ENCODE measurements at places on chromosomes 11 and 22. TPM values are rescaled to one million over a fixed set of nuclear protein-coding genes. Genes with fewer than 3 reads are reported as not detected.
A peak's percentile ranks its signal among the peaks of the same experiment; 100 is the strongest.

Gene TTC28
- 40.2 TPM for total RNA-seq

Gene SCGB1D2
- not detected for total RNA-seq

DNA sequence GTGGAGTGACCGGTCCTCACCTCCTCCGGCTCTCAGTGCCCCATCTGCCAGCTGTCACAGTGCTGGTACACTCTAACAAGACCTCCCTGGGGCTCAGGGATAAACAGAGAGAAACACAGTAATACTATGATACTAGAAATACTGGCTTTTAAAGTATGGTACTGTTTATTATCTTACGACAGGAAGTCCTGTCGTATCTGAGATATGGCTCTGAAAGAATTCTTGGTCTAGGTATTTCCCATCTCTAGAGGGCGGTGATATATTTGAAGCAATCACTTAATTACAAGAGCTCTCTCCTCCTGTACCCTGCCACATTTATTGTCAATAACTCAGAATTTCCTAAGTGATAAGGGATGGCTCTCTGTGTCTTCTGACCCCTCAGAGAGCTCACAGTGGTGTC is 119.1 kb downstream of the RRM1 start:
- no peak for DNase-seq

Gene DGCR6
- total RNA-seq: 5.9 TPM

GRCh38 chr22:44180706-44181032 is at the start of gene PARVG:
TSS of gene PARVG (plus strand) at chr22:44180925. CDS start at chr22:44183330, 2,405 bp downstream.
- no peak for DNase-seq

DNA sequence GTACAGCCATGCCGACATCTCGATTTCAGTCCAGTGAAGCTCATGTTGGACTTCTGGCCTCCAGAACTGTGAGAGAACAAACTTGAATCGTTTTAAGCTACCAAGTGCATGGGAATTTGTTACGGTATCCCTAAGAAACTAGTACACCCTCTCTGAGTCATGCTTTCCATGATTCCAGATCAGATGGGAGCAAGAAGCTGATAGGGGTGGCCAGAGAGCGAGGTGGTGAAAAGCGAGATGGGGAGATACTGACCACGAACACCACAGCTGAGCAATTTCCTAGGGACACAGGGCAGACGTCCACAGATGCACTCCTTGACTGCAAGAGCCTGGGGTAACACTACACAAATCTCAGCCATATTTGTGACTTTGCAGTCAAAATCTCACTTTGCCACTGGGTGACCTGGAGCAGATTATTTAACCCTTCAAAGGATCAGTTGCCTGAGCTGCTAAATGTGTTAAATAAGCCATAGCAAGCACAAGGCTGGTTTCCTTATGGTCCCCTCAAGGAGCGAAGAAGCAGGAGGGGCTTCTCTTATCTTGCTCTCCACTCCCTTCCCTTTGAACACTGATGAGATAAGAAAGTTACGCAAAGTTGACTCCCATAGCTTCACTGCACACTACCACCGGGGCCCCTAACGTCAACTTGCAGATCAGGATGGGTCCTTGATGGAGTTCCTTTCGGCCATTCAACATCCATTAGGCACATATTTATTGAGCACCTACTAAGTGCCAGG is 22.6 kb upstream of the RCN1 start:
- no peak for DNase-seq

DNA sequence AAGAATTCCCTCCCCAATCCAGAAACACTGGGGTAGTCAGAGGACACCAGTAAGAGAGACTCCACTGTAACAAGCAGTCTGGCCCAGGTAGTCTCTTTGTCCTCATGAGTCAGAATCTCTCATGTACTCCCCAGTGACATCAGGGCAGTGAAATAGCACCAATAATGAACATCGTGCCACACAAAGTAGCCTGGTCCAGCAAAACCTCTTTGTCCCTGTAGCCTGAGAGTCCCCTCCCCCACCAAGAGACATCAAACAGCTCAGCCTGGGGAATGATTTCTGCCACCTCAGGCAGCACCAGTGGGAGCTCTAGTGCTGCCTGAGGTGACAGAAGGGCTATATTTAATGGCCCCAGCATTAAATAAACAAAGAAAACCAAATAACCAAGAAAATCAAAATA is 88.1 kb downstream of the SBF2 start:
- no peak for DNase-seq

DNA sequence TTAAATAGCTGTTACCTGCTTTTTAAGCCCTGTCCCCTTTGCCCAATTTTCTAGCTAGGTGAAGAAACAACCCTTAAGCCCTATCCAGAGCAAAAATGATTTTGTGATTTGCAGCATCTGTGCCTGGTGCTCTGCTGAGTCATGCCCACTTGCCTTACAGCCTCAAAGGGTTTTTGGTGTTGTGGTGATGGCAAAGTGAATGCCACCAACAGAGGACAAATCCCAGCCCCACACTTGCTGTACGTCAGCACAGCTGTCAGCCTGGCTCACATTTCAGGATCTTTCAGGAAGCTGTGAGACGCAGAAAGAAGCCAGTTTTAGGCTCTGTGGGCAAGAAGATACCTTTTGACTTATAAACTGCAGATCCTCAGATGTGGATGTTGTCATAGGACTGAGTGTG is 401.7 kb downstream of the TENM4 start:
- DNase-seq: no peak

- DNase-seq: no peak
Observed at GRCh38 chr11:17793642-17794170, 59.1 kb downstream of the KCNC1 start.

GRCh38 chr22:31344578-31345330 is 1.4 kb downstream of the PATZ1 start:
- DNase-seq: peak; percentile 62

Gene APOL2
- 112 TPM for total RNA-seq

GRCh38 chr11:12329169-12329568 is 48.2 kb upstream of the PARVA start:
- DNase-seq: no peak

Gene PPFIBP2
- 56.1 TPM for total RNA-seq

GRCh38 chr11:94832604-94833235 is 64.6 kb downstream of the AMOTL1 start:
- DNase-seq: no peak

Gene PLA2G3
- total RNA-seq: not detected

DNA sequence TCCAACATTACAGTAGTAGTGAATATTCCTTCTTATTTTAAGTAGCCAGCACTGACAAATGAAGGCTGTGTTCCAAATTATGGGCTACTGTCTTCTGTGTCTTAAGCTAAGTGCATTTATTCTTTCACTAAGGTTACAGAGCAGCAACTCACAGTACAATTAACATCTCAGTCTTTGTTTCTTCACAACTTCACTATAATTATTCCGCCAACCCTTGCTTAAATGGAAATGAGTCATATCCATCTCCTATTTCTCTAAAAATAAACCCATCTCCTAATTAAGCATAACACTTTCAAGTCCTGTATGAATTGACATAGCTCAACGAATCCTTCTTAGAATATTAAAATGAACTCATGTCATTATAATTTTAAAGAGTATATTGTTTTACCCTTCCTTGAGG is 6.7 kb downstream of the ETS1 start:
- no peak for DNase-seq

All from breast epithelium (tissue), 4 donors.